ENCODE measurements at places on chromosomes 3 and 15.
A peak's percentile ranks its signal among the peaks of the same experiment; 100 is the strongest.

DNA sequence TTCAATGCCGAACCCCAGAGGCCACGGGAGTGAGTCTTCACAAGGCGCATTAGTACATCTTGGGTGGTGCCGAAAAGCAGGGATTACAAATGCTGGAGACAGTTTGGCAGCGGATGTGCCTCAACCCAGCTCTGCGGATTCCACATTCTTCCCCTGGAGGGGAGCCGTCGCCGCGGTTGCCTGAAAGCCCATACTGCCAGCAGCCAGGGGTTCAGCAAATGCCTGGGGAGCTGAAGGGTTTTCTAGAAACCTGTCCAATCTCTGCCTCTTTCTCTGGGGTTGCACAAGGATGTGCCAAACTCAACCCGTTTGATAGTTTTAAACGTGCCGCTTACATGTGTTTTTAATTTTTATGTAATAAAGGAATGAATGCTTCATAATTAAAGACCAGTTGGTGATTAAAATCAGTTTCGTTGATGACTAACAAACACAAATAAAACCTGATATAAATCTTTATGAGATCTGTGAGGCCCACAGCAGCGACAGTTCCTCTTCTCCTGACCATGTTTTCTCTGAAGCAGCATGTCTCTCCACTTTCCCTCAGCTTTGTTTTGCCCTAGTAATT is 74.6 kb upstream of the LEKR1 start:
- ATAC-seq, result peak; percentile 81

DNA sequence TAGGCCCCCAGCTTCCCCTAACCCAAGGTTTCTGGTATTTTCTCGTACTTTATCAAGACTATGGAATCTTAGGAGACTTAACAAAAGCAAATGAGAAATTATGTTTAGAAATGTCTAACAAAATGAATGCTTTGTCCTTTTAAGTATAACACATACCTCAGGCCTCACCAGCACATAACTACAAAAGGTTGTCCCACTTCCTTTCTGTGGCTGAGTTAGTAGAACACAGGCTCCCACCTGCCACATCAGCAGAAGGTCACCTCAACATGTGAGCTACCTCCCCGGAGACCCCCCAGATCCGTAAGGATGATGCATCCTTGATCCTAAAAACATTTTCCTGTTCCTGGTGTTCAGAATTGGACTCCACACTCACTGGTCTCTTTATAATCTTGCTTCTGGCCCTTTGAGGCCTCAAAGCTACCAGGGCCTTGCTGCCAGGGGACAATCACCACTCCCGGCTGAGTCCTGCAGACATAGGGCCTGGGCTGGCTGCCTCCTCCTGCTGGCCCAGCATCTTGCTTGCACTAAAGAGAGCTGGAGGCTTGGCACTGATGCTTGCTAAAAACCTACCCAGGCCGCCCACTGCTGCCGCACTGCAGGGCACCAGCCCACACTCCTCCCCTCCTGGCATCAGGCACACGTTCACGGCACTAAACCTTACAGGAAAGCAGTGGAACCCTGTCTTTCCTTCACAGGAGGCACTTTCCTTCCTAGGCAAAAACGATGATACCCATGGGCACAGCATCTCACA is 2.9 kb downstream of the CCRL2 start:
- ATAC-seq, result no peak

- ATAC-seq, result no peak
These were observed 64.1 kb upstream of the HEG1 start for GRCh38 chr3:125119752-125120378.

- no peak for ATAC-seq
These were observed 3.8 kb upstream of the ABTB1 start for GRCh38 chr3:127668906-127669305.

DNA sequence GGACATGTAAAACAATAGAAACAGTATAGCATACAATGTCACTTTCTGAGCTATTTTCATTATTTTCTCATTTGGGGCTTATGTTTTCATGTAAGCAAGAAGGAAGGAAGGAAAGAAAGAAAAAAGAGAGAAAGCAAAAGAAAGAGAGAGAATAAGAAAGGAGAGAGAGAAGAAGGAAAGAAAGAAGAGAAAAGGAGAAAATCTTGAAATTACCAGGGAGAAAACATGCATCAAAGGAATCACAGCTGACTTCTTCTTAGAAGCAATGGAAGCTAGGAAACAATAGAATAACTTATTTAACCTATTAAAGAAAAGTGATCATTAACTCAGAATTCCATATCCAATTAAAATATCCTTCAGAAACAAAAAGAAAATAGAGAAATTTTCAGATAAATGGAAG is 471.5 kb downstream of the OCA2 start:
- no peak for ATAC-seq

GRCh38 chr3:151541178-151541577 is 80.3 kb upstream of the IGSF10 start:
- no peak for ATAC-seq

DNA sequence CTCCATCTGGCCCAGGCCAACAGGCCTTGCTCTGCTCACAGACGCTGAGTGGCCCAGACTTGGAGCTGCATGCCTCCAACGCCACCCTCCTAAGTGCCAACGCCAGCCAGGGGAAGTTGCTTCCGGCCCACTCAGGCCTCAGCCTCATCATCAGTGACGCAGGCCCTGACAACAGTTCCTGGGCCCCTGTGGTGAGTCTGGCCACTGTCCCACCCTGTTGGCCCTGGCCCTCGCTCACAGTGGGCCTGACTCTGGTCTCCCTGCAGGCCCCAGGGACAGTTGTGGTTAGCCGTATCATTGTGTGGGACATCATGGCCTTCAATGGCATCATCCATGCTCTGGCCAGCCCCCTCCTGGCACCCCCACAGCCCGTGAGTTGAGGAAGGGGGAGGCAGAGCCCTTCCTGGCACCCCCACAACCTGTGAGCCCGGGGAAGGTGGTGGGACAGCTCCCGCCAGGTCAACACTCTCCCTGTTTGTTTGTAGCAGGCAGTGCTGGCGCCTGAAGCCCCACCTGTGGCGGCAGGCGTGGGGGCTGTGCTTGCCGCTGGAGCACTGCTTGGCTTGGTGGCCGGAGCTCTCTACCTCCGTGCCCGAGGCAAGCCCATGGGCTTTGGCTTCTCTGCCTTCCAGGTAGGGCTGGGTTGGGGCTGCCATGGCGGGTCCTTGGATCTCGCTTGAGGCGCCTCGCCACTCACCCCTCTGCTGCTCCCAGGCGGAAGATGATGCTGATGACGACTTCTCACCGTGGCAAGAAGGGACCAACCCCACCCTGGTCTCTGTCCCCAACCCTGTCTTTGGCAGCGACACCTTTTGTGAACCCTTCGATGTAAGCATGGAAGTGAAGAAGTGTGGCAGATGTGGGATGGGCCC is 10.0 kb downstream of the NT5DC2 start:
- ATAC-seq, result no peak

GRCh38 chr3:20069178-20069532 is 28.9 kb downstream of the KAT2B start:
- no peak for ATAC-seq
